ENCODE measurements at places on chromosomes 4 and X.

GRCh38 chr4:190016369-190017289 is 10.4 kb downstream of the FRG2 start:
- no peak for DNase-seq

GRCh38 chr4:10741961-10742699 is 57.6 kb upstream of the CLNK start:
- DNase-seq = no peak

DNA sequence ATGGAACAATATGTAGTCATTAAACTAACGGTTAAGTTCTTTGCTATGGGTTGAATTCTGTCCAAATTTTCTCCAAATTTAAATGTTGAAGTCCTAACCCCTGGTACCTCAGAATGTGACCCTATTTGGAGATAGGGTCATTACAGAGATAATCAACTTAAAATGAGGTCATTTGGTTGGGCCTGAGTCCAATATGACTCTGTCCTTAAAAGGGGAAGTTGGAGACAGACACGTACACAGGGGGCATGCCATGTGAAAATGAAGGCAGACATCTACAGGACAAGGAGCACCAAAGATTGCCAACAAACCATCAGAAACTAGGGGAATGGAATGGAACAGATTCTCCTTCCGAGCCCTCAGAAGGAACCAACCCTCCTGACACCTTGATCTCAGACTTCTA is 492.0 kb upstream of the FTHL17 start:
- no peak for DNase-seq

GRCh38 chrX:39645178-39645895 is 452.4 kb downstream of the BCOR start:
- DNase-seq = no peak

DNA sequence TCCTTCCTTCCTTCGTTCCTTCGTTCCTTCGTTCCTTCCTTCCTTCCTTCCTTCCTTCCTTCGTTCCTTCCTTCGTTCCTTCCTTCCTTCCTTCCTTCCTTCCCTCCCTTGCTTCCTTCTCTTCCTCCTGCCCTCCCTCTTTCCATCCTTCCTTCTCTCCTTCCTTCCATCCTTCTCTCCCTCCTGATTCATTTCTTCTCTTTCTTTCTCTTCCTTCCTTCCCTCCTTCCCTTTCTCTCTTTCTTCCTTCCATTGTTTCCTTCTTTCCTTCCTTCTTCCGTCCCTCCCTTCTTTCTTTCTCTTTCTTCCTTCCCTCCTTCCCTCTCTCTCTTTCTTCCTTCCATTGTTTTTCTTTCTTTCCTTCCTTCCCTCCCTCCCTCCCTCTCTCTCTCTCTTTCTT is 14.5 kb downstream of the CSF2RA start:
- no peak for DNase-seq

GRCh38 chrX:39982948-39983347 is 114.8 kb downstream of the BCOR start:
- no peak for DNase-seq

DNA sequence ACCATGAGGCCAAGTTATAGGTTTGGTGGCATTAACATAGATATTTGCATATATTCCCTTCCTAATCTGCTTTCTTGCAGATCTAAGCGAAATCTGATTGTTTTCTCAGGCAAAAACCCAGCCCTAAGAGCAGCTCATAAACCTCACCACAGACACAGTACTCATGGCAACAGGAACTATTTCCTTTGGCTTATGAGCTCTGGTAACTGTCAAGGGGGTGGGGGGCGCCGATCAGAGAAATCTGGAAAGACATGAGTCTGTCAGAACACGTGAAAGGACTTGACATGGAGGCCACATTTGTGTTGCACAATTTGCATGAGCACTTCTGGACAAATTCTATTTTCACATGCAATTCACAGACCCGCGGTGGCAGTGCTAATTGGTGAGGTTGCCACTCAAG is 83.7 kb downstream of the MGST2 start:
- DNase-seq = no peak

DNA sequence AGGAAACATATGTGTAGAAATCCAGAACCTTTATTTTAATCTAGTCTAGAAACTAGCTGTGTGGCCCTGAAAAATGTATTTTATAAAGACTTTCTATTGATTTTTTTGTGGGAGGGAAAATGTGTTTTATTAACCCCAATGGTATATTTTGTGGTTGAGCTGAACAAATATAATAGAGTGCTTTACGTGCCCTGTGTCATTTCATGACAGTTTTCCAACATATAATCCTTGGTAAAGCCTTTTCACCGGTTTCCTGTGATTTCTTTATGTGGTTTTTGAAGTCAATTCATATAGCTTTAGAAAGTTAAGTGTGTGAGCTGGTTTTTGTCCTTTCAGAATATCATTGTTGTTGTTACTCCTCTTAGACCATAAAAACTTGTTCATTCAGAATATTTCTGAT is 375.7 kb downstream of the ADGRL3 start:
- DNase-seq = no peak

GRCh38 chr4:4514786-4515185 is 27.1 kb downstream of the STX18 start:
- no peak for DNase-seq

DNA sequence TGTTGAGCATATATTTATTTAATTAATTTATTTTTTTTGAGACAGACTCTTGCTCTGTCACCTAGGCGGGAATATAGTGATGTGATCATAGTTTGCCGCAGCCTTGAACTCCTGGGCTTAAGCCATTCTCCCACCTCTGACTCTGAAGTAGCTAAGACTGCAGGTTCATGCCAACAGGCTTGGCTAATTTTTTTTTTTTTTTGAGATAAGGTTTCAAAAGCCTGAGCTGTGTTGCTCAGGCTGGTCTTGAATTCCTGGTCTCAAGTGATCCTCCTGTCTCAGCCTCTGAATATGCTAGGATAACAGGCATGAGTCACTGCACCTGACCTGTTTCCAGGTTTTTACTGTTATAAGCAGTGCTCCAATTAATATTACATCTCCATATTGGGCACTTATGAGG is 4.8 kb downstream of the ADD1 start:
- no peak for DNase-seq

DNA sequence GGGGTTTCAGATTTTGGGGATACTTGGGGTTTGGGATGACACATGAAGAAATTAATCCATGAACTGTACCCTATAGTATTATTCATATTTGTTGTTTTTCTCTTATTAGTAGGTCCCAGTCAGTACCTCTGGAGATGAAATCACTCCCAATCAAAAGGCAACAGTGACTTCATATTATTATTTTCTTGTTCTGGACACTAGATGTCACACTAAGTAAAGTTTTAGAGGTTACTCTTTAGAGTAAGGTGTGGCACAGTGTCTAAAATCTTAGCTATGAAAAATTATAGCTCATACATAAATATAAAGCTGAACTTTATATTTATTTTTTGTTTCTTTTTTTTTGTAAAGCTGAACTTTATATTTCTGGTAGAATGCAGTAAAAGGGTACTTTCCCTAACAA is 35.1 kb downstream of the FAM114A1 start:
- no peak for DNase-seq

GRCh38 chr4:99389606-99390005 is 37.1 kb upstream of the ADH1C start:
- no peak for DNase-seq

- DNase-seq = no peak
Measured at GRCh38 chr4:107996949-107997788, 7.5 kb downstream of the HADH start.

DNA sequence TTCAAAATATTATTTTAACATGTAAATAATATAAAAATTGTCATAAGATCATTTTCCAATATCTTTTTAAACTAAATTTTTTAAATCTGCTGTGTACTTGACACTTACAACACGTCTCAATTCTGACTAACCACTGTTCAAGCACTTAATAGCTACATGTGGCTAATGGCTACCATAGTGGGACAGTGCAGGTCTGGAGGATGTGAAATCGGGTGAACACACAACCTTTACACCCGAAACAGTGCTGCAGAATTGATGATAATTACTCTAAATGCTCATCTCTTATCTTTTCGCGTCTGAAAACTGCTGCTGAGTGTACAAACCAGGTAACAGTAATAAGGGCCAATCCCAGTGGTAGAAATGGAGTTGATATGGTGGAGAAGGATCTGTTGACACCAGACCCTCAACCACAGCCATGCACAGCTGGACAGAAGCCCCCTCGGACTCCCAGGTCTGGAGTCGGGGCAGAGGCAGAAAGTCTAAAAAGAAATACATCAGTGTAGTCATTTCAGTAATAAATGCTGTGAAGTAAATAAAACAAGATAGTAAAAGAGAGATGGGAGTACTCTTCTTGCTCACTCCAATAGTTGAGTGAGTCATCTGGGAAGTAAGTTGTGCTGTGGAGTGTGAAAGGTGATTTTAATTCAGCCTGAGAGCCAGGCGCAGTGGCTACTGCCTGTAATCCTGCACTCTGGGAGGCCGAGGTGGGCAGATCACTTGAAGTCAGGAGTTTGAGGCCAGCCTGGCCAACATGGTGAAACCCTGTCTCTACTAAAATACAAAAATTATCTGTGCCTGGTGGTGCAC is 150.0 kb downstream of the CBR4 start:
- no peak for DNase-seq

DNA sequence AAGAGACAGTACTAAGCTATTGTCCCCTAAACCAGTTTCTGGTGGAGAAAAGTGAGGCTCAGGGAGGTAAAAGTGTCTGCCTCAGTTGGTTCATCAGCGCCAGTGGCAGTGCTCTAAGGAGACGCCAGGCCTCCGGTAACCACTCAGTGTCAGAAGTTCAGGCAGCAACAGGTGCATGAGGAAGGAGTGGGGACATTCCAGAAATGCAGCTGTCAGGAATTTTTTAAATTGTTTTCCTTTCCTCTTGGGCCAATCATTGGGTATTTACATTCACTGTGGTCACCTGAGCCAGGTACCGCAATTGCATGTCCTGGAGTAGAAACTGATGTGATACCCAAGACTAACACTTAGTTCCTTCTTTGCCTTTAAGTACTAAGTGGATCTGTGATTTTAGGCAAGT is 40.2 kb upstream of the HS3ST1 start:
- DNase-seq = no peak

DNA sequence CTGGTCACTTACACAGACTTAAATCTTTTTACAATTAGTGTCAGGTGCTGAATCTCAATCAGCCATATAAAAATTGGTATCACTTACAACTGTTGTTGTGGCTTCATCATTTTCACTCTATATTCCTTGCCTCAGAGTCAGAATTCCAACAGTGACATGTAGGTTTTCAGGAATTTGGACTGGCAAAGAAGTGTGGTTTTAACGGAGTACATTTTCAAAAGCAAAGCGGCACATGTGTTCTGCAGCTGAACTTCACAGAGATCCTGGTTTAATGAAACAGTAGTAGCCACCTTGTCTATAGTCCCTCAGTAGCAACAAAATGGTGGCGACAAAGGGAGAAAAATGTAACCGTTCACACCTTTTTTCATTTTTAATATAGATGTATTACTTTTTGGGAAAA is 486.6 kb downstream of the FAT4 start:
- no peak for DNase-seq

GRCh38 chrX:1581132-1581531 is 10.3 kb upstream of the AKAP17A start:
- DNase-seq = peak; percentile 43

DNA sequence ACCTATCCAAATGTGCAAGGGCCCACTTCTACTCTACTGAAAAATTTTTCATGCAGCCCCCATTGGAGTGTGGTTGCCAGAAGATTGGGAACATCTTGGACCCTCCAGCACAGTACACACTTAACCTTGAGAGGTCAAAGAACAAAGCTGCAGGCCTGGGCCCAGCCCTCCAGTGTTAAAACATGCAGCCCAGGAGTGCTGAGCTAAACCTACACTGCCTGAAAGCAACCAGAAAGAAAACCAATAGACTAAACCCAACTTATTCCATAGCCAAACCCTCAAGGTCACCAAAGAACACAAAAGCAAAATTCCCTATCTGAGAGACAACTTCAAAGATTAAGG is 47.9 kb downstream of the TECRL start:
- no peak for DNase-seq

GRCh38 chr4:156751486-156751885 is 220.1 kb downstream of the PDGFC start:
- DNase-seq = no peak

GRCh38 chrX:154486052-154486395 is 391 bp downstream of the UBL4A start:
- no peak for DNase-seq

DNA sequence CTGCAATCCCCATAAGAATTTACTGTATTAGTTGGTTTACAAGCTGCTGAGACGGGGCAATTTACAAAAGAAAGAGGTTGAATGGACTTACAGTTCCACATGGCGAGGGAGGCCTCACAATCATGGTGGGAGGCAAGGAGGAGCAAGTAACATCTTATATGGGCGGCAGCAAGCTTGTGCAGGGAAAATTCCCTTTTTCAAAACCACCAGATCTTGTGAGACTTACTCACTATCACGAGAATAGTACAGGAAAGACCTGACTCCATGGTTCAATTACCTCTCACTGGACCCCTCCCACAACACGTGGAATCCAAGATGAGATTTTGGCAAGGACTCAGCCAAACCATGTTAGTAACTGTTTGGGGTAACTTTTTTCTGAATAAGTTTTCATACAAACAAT is 1.8 kb upstream of the SPATA18 start:
- DNase-seq = no peak

DNA sequence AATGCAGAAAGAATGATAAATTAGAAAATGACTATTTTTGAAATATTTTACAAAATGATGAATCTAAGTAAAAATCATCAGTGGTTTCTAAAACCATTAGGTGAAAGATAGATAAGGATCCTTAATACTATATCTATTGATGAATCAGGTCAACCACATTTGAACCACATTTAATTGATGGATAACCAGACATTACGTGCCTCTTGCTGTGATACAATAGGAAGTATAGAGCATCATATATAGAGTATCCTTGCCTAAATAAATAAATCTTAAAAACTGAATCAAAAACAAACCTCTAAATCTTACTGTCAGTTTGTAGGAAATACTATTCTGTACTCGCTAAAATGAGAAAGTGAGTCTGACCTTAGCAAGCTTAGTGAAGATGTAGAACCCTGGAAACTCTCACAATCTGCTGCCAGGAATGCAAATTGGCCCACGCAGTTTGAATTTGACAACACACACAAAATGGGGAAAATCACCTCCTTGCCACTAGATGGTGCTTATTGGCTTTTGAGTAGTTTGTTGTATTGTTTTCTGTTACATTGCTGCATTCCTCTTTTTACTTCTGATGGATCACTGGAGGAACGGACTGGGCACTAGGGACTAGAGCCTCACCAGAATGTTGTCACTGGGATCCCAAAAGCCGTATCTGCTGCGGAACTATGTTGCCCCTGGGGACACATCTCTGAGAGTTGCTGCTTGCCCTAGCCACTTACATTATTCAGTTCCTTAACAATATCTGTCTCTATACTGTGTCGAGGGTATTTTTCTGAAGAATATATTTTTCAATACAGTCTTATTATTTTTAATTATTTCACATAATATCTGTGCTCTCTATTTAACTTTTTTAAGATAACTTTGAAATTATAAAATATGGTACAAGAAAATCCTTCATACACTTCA is 25.4 kb upstream of the SLAIN2 start:
- no peak for DNase-seq

DNA sequence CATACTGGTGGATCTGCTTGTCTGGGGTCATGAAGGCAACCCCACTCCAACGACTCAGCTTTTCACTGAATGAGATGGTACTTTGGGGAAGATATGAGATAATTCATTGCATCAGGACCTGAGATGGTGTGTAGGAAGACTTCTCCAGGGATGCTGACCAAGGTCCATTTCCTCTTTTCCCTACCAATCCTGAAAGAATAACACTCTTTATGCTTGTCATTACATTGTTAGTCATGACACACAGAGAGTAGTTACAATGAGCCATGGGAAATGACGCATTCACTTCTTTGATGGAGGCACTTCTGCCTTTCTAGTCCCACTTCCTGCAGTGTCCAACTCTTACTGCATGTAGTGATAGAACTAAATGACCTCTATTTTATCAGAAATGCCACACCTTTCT is 58.6 kb downstream of the AREG start:
- DNase-seq = no peak
